ENCODE measurements at places on chromosomes 7 and 10. TPM values are rescaled to one million over a fixed set of nuclear protein-coding genes. Genes with fewer than 3 reads are reported as not detected.
A peak's percentile ranks its signal among the peaks of the same experiment; 100 is the strongest.

The ZPBP gene
- not detected for total RNA-seq

The CFAP69 gene
- total RNA-seq = 11.7 TPM

The ATG9B gene
- total RNA-seq = 1.0 TPM

The NAT16 gene
- not detected for total RNA-seq

The HOXA7 gene
- 1.4 TPM for total RNA-seq

The ZNF804B gene
- not detected for total RNA-seq

The GOLGA7B gene
- 0.12 TPM for total RNA-seq

The CFAP46 gene
- 2.7 TPM for total RNA-seq

The PPP1R9A gene
- 32.2 TPM for total RNA-seq

The SORCS1 gene
- total RNA-seq = 1.8 TPM

- no peak for DNase-seq
Observed at GRCh38 chr7:15848362-15848761, 161.9 kb upstream of the MEOX2 start.

DNA sequence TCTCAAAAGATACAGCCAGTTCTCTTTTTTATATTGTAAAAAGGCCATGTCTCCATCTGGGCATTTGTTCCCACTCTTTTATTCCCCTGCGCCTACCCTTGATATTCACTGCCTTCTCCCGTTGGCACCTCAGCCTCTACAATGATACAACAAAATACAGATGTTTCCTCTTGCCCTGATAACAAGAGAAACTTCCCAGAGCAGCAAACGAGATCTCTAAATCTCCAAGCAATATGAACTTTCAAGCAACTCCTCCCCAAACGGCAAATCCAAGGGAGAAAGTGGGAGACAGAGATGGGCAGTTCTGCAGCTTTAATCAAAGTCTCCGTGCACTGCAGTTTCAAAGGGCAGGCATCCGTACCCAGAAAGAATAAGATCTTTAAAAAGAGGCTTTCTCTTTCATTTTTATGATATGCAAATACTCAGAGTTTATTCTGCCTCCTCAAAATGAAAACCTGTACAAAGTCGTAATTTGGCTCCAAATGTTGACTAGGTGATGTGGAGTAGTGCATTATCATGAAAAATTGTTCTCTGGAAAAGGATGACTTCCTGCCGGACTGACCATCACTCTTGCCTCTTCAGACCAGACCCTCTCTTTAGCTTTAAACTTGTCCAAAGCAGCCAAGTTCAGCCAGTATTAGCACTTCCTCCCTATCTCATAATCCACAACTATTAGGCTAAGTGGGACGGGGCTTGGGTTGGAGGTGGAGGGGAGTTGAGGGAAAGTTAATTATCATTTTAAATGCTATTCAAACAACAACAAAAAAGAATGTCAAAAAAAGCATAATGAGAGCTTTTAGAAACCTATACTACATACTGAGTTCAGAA lies 682 bp downstream of the HGF start:
- DNase-seq = no peak

- DNase-seq = no peak
Observed at GRCh38 chr7:2109936-2110609, 122.7 kb downstream of the MAD1L1 start.

GRCh38 chr7:119974972-119975371 lies 298.0 kb upstream of the KCND2 start:
- DNase-seq = no peak

GRCh38 chr10:119087271-119087882 lies 6.8 kb upstream of the EIF3A start:
- no peak for DNase-seq

DNA sequence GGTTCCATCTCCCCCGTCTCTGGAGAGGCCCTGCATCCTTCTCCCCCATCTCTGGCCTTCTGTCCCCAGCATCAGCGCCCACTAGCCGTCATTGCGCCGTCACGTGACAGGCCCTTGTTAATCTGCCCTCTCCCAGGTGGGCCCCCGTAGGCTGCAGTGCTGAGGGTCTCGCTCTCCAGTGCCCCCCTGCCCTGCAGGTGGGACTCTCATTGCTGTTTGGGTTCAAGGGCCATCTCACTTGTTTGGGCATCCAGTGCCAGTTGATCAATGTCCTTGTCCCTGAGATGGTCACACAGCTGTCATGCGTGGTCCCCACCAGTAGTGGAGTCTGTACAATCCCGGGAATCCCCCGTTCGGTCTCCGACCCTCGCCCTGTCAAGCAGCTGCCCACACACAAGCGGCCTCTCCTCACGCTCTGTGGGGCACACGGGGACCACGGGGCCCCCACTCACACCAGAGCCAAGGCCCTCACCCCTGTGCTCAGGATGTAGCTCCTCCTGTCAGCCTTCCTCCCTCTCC lies 114.0 kb downstream of the INPP5A start:
- DNase-seq = peak; percentile 21

DNA sequence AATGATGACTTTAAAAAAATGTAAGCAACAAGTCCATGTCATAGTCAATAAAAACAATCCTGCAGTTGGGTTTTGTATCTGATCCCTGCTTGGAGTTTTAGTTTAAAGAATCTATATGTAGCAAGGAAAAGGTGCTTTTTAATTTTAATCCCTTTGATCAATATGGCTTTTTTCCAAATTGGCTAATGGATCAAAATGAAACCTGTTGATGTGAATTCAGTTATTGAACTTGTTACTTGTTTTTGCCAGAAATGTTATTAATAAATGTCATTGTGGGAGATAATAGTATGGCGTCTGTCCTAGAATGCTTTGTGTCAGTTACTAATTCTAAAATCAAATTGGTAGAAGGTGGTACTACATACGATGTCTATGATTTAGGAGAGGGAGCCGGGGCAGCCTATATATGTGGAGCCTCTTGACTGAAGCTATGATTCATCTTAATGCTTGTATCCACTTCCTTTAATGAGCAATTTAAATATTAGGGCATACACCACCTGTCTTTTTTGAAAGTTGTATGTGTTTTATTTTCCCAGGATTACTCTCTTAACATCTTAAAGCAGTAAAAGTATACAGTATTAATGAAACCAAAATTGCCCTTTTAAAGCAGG lies 10.3 kb upstream of the PBLD start:
- DNase-seq = no peak

DNA sequence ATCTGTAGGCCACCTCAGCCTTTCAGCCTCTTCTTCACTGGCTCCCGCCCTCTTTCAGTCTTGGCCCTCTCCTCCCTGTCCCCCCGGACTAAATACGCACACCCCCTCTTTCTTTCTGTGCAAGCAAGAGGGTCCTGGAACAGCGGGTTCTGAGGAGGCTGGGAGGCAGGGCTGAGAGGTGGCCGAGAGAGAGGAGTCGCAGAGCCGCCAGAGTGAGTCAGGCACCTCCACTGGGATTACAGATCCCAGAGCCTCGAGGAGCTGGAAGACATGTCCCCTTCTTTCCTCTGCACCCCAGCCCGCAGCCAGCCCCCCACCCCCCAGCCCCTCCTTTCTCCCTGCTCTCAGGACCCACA lies 182 bp downstream of the CCDC136 start:
- DNase-seq = no peak

- DNase-seq = no peak
Observed at GRCh38 chr10:14003517-14004184, 327.1 kb downstream of the FRMD4A start.

DNA sequence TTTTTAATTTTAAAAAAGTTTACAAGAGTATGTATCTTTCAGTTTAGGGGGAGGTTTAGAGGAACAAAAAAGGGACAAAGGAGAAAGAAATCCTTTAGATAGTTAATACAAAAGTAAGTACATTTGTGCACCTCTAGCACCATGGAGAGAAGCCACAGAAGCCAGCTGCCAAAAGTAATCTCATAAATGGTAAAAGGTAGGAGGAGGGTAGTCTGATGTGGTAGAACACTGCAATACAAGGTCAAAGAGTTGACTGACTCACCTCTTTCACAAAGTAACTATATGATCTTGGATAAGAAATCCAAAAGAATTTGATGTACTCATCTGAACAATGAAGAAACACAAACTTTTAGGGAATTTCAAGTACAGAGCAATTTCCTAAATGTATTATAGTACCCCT lies 68.1 kb downstream of the CNOT4 start:
- DNase-seq = no peak

DNA sequence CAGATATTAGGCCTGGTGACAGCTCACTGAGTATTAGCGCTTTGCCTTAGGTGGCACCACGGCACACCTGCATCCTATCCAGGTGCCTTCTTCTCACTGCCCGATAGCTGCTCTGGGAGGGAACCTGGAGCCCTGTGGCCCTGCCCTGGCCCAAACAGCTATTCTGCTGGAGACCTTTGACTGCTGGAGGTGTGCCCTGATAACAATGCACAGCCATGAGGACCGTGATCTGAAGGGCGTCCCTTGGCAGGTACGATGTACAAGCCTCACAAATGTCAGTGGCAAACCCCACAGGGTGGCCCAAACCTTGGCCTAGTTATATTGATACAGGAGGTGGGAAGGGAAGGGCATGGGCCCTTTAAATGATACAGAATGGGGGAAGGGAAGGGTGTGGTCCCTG lies 259.5 kb downstream of the GRID1 start:
- DNase-seq = no peak

GRCh38 chr10:43417950-43418768 lies 9.2 kb upstream of the HNRNPF start:
- DNase-seq = no peak

- DNase-seq = no peak
Observed at GRCh38 chr10:60031664-60032063, 125.3 kb upstream of the CCDC6 start.

DNA sequence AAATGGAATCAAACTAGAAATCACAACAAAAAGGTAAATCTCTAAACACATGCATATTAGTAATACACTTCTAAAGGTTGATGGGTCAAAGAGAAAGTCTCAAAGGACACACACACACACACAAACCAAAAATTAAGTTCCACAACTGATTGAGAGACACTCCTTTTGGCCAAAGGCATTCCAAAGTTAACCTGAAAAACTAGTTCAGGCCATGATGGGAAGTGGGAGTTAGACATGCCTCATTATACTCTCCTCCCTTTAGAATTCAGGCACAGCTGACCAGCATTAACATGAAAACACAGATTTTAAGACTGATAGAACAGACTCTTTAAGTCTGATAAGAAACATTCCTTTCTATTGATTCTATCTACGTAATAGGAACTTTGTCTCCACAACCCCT lies 332.4 kb upstream of the IGFBP3 start:
- no peak for DNase-seq

- DNase-seq = no peak
Observed at GRCh38 chr10:35340975-35341374, 4.7 kb downstream of the CCNY start.

DNA sequence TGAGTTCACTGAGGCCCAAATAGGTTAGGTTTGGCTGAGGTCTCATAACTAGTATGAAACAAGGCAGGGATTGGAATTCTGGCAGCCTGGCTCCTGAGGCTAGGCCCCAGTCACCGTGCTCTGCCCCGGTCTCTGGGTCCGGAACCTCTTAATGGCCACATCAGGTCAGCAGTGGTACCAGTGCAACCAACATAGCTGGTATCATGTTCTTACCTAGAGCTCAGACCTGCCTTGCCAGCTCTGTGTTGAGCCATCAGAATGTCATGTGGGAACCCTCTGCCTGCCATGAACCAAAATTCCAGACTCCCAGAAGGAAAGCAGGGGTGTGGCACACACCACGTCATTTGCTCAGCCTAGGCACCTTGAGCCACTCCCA lies 56.5 kb downstream of the ZNF467 start:
- DNase-seq = no peak

DNA sequence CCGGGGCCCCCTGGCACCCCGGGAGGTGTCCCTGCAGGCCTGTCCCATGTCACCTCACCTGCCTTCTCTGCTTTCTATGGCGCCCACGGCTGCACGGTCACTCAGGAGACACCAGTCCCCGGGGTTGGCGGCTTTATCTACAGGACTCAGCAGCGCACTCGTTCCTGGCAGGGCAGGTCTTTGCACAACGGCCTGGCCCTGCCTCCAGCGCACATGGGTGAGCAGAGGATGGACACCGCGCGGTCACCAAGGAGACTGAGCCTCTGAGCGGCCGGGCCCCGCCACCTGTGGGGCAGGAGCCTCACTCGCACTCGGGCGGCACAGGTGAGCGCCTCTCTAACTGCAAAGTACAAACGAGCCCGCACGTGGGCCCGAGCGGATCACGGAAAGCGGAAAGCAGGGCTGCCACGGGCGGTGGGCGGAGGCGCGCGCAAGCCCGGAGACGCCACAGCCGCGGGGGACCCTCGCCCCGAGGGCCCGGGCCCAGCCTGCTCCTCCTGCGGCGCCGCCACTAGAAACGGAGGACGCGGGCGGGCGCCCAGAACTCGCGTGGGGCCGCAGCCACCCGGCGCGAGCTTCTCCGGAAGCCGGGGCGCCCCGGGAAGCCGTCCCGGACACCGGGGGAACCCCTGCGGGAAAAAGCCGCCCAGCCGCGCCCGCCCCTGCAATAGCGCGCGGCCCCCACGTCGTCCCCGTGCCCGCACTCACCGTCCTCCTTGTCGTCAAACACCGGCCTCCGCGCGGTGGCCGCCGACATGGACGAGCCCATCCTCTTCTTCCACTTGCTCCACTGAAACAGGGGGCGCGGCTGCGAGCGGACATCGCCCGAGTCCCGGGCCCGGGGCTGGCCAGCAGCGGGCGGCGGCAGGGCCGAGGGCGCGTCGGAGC lies 642 bp downstream of the STK32C start:
- DNase-seq = no peak

DNA sequence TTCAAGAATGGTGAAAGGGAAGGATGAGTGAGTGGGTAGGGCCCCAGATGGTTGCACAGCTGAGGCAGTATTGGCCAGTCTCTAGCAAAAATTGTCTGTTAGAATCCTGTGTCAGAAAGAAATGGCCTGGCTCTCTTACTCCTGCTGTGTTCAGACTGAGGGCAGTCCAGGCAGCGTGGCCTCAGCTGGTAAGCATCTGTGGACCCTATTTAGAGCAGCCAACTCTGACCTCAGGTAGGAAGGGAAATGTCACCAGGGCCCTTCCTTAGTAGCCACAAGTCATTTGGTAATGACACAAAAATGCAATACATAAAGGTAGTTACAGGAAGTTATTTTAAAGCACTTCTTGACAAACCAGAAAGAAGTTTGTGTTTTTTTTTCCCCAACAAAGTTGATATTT lies 1194.7 kb downstream of the CNTNAP2 start:
- no peak for DNase-seq

GRCh38 chr7:100371561-100372171 lies 1.6 kb upstream of the PILRA start:
- no peak for DNase-seq

DNA sequence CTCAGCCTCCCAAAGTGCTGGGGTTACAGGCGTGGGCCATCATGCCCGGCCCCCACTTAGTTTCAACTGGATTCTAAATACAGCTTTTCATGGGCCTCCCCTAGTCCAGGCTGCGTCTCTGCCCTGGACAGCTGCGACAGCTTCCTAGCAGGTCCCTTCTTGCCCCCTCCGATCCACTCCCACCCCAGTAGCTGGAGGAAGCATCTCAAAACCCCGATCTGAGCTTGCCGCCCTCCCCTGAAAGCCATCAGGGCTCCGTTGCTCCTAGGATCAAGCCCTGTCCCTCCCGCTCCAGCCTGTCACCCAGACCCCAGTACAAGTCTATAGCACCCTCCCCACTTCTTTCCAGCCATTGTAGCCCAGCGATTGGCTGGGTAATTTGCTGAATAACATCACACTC lies 64.5 kb downstream of the VWA2 start:
- DNase-seq = no peak

DNA sequence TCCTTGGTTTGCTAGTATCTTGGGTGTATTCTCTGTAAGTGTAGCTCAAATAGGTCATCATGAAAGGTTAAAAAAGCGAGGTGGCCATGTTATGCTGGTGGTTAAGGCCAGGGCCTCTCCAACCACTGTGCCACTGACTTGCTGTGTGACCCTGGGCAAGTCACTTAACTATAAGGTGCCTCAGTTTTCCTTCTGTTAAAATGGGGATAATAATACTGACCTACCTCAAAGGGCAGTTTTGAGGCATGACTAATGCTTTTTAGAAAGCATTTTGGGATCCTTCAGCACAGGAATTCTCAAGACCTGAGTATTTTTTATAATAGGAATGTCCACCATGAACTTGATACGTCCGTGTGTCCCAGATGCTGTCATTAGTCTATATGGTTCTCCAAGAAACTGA lies 17.1 kb downstream of the SCD start:
- no peak for DNase-seq
